ENCODE measurements at places on chromosomes 4 and X.

- peak; percentile 24 for DNase-seq
Measured at GRCh38 chr4:156290811-156291210, 337.1 kb upstream of the CTSO start.

DNA sequence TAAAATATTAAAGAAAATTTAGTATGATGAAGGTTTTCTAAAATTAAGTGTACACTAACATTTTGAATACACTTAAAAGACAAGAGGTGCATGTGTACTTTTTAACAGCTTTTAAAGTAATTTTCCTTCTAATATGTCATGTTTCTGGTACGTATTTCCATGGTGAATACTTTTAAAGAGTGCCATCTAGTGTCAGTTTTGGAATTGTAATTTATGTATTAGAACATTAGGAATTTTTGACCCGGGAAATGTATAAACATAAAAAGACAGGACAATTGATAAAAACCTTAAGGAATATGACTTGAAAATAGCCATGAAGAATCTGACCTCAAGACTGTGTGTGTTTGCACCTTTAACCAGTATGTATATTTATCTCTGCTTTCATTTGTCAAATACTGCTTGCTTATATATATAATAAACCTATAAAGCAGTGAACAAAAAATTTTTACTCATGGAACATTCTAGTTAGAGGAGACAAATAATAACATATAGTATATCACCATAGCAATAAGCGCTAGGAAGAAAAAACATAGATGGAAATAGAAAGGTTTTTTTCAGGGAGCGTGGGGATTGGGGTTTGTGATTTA is 7.2 kb downstream of the GSTCD start:
- peak; percentile 39 for DNase-seq

DNA sequence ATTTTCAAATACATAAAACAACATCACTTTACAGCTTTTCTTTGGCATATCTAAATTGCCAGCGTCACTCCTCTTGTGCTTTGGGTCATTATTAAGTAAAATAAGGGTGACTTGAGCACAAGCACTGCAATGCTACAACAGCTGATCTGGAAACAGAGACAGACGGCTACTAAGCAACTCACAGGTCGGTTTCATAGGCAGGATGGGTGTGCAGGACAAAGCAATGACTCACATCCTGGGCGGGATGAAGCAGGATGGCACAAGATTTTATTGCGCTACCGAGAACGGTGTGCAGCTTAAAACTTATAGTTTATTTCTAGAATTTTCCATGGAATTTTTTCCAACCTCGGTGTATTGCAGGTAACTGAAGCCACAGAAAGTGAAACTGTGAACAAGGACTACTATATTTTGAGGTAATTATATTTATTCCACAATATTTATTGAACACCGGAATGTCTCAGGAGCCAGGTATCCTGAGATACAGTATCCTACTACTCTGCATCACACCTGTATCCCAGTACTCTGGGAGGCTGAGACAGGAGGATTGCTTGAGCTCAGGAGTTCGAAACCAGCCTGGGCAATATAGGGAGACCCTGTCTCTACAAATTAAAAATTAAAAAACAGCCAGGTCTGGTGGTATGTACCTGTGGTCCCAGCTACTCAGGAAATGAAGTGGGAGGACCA is 215.5 kb downstream of the APBB2 start:
- peak; percentile 78 for DNase-seq

GRCh38 chr4:92451782-92452181 is 148.0 kb downstream of the GRID2 start:
- no peak for DNase-seq

GRCh38 chr4:180792541-180792940 is 1450.7 kb upstream of the TENM3 start:
- no peak for DNase-seq

- no peak for DNase-seq
Measured at GRCh38 chr4:109444182-109444844, 10.7 kb downstream of the SEC24B start.

DNA sequence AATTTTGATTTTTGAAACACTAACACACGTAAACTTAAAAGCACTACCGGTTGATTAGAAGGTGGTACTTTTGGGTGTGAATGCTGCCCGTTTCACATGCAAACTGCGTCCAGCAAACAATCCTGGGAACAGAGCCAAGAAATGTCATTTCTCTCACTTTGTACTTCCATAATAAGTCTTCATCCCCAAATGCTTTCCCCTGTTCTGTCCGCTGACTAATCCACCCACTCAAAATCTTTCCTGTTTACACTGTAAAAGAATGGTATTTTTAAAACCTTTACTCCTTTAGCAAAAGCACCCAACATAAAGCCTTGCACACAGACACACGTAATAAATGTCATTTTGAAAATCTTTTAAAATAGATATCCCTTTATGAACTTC is 39.1 kb upstream of the PDLIM5 start:
- peak; percentile 79 for DNase-seq

- no peak for DNase-seq
Measured at GRCh38 chr4:67608027-67608426, 49.5 kb downstream of the STAP1 start.

DNA sequence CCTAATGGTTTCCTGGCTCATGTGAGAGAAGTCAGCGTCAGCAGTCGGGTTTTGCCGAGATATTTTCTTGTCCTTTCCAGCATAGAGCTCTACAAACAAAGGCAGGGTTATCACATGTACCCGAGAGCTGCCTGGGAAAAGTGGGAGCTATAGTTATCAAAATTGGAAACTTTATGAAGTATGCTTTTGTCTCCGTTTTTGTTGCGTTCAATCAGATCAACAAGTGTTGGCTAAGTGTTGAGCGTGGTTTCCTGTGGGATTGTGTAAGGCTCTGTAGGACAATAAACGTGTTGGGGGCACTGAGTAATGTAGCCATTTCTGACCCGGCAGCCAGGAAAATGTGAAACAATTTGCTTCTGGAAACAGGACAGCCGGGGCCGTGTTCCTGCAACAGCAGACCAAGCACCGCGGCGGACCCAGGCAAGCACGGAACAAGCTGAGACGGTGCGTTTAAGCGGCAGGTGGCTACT is at the start of gene BMX:
BMX (plus strand) TSS at position 311 of the 470 bp plus-strand sequence. CDS start 7,547 bp downstream, outside the sequence.
- no peak for DNase-seq

- DNase-seq = no peak
Measured at GRCh38 chr4:173513651-173514050, 16.4 kb downstream of the HAND2 start.

DNA sequence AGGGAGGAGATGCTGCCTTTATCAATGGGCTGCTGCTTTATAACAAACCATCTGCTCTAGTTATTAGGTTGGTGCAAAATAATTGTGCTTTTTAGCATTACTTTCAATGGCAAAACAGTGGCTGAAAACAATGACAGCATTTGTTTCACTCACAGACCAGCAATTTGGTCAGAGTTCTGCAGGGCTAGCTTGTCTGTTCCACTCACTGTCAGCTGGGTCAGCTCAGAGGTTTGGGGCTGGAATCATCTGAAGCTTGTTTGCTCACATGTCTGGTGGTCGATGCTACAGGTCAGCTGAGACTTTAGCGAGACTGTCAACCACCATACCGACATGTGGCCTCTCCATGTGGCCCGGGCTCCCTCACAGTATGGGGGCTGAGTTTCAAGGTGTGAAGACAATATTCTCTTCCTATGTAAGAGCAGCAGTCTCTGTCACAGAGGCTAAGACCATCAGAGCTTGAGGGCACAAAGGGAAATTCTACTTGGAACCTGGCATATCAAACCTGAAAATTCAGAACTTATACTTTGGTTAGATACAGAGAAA is 81.3 kb upstream of the LIMCH1 start:
- DNase-seq = no peak

DNA sequence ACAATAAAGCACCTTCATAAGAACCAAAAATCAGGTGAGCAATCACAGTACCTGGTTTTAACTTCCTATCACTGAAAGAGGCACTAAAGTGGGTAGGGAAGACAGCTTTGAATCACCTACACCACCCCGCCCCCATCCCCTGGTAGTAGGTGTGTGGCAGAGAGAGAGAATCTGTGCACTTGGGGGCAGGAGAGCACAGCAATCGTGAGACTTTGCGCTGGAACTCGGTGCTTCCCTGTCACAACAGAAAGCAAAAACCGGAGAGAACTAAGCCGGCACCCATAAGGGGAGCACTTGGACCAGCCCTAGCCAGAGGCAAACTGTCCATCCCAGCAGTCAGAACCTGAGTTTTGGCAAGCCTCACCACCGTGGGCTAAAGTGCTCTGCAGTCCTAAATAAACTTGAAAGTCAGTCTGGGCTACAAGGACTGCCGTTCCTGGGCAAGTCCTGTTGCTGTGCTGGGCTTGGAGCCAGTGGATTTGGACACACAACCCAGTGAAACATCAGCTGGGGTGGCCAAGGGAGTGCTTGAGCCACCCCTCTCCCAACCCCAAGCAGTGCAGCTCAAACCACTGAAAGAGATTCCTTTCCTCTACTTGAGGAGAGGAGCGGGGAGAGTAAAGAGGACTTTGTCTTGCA is 32.1 kb downstream of the NDUFB11 start:
- DNase-seq = no peak

GRCh38 chr4:163815776-163816175 is 321.3 kb downstream of the TMA16 start:
- no peak for DNase-seq

DNA sequence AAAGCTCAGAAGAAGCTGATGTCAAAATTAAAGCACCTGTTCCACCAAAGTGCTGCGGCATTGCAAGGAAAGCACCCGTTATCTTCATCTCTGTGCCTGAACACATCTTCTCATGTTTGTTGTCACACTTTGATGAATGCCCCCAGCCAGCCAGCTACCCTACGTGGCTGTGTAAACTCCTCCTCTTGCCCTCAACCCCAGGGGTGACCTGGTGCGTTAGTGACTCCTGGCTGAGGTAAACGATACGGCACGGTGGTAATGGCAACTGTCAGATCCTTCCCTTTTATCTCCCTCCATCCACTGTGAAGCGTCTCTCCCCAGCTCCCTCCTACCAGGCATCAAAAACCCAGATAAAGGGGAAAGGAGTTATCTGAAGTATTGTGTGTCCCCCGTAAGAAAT is 90.6 kb upstream of the WWC2 start:
- DNase-seq = no peak

DNA sequence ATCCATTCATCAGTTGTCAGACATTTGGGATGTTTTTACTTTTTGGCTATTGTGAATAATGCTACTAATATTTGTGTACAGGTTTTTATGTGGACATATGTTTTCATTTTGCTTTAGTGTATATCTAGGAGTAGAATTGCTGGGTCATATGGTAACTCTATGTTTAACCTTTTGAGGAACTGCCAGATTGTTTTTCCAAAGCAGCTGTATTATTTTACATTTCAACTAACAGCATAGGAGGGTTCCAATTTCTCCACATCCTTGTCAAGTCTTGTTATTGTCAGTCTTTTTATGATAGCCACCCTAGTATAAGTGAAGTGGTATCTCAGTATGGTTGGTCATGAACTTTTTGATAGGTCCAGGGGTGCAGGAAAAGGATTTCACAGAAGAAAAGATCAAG is 114.5 kb upstream of the FAM9C start:
- no peak for DNase-seq

- DNase-seq = no peak
Measured at GRCh38 chr4:151314010-151314355, 11.4 kb downstream of the SH3D19 start.

GRCh38 chr4:133802359-133803140 is 399.0 kb downstream of the PABPC4L start:
- peak; percentile 69 for DNase-seq

DNA sequence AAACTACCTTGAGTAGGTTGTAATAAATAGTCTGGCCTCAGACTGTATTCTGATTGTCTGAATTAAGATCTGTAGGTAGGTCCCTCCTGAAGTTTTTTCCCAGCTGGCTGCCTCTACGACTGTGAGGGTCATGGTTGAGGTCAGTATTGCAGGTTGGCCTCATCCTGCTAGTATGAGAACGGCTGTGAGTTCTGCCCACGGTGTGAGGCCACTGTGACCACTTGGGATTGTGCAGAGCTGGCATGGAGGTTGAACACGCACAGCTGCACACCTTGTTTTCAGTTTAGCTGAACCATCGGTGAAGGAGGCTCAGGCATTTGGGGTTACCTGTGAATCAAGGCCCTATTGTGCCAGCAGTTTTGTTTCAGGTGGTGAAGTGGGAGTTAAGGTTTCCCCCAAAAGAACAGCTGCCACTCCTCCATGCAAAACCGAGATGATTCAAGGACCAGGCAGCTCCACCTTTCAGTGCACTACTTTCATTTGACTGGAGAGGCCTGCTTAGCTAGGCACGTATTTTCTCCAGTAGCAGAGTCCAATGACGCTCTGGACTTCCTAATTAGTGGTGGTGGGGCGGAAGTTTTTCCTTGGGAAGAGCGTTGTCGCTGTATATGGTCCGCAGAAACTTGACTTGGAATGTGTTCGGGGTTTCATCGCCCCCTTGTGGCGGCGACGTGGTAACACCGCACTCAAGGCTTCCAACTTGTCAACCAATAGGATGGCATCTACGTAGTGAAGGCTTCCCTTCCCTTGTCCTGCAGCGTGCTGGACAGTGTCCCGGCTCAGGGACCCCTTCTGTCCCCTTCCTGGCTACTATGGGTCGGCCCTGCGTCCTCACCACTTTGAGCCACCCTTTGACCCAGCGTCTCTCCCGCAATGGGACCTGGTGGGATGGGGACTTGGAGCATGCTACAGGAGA is 13.8 kb downstream of the CMC4 start:
- DNase-seq = peak; percentile 68

GRCh38 chr4:48898733-48899431 is 7.7 kb downstream of the OCIAD2 start:
- DNase-seq = no peak

- DNase-seq = peak; percentile 94
Measured at GRCh38 chr4:18882468-18882867, 860.9 kb upstream of the LCORL start.

GRCh38 chr4:174474457-174475075 is 47.7 kb downstream of the HPGD start:
- DNase-seq = no peak

DNA sequence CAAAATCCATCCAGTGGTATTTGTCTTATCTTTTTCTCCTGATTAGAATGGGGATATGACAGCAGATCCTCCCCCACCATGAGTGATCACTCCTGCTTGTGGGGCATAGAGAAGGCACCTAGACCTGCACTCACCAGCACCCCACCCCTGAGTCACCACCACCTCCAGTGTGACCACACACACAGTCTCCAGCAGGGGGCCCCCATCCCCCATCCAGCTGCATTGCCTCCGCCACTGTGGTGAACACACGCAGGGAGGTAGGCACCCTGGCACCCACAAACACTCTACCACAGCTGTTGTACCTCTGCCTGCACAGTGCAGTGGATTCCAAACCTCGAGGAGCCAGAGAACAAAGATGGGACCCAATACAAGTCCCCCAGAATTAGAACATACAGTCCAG is 9.0 kb upstream of the MAGEA8 start:
- DNase-seq = peak; percentile 13

GRCh38 chrX:101347859-101348451 is 587 bp downstream of the TIMM8A start:
- DNase-seq = peak; percentile 17

- DNase-seq = peak; percentile 4
Measured at GRCh38 chr4:67332627-67333026, 212.7 kb downstream of the CENPC start.

- no peak for DNase-seq
Measured at GRCh38 chr4:78308517-78308916, 243.1 kb upstream of the ANXA3 start.

DNA sequence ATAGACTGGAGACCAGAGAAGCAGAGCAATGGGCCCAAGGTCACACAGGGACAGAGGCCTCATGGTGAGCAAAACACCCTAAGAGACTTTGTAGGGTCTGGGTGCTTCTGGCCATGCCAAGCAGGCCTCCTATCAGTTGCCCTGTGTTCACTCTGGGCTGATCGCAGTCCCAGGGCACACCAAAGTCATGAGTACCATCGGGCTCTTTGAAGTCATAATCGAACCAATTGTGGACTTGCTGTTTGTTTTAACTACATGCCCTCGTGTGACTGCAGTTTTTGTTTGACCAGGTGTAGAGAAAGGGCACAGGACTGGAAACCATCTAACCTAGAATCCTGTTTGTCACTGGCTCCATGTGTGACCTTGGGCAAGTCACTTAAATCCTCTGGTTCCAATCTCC is 172.5 kb upstream of the CPEB2 start:
- DNase-seq = no peak

Measured in EL (cell line).